ENCODE measurements at places on chromosomes 3 and 15. TPM values are rescaled to one million over a fixed set of nuclear protein-coding genes. Genes with fewer than 3 reads are reported as not detected.

The GOLGA6B gene
- polyA plus RNA-seq: not detected

The MKRN3 gene
- polyA plus RNA-seq: 4.7 TPM

The GOLGA8R gene
- 0.56 TPM for polyA plus RNA-seq

The SEMA4B gene
- 39.2 TPM for polyA plus RNA-seq

DNA sequence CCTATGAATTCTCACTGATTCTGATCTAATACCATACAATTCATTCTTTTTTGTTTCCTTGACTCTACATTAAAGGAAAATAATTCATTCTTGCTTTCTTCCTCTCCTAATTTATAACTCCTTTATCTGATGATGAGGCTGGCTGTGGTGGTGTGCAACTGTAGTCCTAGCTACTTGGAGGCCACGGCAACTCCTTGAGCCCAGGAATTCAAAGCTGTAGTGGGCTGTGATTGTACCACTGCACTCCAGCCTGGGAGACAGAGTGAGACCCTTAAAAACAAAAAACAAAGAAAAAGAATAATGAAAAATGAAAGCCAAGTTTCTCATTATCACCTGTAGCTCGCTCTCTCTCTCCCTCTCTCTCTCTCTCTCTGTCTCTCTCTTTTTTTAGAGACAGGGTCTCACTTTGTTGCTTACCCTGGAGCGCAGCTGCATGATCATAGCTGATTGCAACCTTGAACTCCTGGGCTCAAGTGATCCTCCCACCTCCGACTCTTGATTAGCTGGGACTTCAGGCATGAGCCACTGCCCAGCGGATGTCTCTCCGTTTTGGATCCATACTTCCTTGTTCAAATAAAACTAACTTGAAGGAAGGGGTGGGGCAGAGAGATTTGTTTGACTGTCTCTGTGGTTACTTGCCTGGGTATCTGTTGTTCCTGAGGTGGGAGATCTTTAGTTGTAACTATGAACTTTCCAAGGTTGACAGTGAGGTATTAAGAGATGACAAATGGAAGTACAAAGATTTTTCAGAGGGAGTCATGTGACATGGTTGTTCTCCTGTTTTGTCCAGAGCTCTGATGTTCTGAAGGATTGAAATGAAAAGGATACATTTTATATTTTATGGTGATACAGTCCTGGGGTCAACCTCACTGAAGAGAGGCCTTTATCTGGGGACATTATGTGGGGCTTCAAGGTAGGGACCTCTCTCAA is 46.9 kb downstream of the STARD9 start:
- DNase-seq: peak; percentile 4

- peak; percentile 56 for DNase-seq
Observed at GRCh38 chr3:124859025-124859424, 28.1 kb downstream of the ITGB5 start.

GRCh38 chr3:125187599-125187910 is 25.0 kb downstream of the SLC12A8 start:
- DNase-seq: no peak

- DNase-seq: no peak
Observed at GRCh38 chr3:19632099-19633074, 301.6 kb downstream of the EFHB start.

GRCh38 chr3:33229947-33230346 is 11.3 kb upstream of the SUSD5 start:
- no peak for DNase-seq

DNA sequence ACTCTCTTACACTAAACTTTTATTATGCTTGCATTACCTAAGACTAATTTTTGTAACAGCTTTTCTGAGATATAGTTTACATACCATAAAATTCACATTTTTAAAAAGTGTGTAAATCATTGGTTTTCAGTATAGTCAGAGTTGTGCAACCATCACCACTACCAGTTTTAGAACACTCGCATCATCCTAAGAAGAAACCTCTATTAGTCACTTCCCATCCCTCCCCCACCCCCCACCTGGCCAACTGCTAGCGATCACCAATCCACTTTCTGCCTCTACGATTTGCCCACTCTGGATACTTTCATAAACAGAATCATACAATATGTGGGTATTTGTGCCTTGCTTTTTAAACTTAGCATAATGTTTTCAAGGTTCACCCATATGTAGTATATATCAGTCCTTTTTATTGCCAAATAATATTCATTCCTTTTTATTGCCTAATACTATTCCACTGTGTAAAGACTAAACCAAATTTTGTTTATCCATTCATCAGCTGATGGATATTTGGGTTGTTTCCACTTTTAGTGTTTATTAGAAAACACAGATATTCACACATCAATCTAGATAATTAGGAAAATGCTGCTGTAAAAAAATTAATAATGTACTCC is 23.0 kb downstream of the UBP1 start:
- no peak for DNase-seq

DNA sequence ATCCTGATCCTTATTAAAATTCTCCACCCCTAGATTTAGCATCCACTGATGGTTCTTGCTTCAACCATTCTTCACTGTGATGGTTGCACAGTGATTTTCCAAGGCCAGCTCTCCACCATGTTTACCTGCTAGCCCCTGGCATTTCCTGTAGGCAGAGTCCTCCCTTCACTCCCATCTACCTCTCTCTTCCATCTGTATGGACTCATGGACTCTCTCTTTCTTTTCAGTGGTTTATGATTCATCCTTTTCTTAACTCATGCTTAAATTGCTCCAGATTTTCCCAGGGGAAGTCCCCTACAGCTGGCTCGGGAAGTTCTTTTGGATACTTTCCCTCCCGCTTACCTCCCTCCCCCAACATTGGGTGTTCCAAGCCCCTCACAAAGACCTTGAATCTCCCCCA is 18.7 kb downstream of the TGM4 start:
- no peak for DNase-seq

GRCh38 chr3:100057716-100058575 is 56.4 kb downstream of the FILIP1L start:
- no peak for DNase-seq

DNA sequence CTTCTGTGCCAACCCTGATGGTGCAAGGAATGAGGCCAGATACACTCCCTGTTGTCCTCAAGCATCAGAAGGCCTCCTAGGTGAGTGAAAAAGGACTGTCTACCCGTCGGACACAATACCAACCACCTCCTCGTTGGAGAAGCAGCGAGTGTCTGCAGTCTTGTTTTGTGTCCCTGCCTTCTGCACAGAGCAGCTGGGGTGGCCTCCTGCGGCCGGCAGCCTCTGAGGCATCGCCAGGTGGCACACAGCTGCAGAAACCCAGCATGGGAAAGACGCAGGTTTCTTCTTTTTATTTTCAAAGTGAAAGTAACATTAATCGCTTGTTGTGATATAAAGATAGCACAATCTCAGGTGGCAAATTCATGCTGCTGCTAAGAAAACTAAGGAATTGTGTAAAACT is 509.9 kb downstream of the OCA2 start:
- DNase-seq: no peak

GRCh38 chr3:54845551-54845950 is 82.3 kb downstream of the LRTM1 start:
- no peak for DNase-seq

DNA sequence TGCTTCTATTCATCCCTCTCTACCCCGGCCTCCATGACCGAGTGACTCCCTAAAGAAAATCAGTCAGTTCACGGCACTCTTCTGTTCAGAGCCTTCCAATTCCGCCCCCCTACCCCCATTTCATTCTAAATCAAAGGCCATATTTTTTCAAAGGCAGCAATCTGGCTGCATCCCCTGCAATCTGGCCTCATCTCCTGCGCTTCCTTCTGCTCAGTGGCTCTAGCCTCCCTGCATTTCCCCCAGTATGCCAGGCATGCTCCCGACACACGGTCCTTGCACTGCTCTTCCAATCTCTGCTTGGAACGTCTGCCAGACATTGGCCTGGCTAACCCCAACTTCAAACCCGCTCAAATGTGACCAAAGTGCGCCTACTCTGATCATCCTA is 67.7 kb downstream of the EXOG start:
- DNase-seq: no peak

DNA sequence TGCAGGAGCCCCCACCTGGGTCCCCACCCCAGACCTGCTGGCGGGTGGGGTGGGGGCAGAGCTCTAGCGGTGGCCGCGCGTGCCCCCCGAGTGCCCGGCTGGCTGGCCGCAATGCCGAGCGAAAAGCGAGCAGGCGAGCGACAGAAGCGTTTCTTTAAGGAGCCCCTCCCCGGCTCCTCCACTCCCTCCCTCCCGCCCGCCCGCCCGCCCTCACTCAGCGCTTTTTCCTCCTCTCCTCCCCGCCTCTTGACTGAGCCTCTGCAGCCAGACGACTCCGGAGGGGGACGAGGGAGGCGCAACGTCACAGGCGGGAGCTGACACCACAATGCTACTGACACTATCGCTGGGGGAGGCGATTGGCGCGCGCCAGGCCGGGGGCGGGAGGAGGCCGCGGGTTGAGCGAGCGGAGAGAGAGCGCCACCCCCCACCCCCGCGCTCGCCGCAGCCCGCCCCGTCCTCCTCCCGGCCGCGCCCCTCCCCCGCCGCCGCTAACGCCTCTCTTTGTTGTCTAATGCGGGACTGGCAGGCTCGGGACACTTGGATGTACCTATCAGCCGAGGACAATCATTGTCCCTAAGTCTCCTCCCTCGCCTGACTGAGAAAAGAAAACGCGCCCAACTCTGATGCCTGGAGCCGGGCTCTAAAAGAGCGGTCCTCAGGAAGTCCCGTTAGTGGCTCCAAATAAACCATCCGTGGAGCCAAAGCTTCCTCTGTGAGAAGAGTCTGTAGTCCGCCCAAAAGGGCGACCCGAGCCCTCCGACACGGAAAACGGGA is at the start of gene MEX3B:
MEX3B (minus strand) TSS at position 127 of the 774 bp plus-strand sequence. CDS start 313 bp downstream, outside the sequence.
- peak; percentile 98 for DNase-seq

DNA sequence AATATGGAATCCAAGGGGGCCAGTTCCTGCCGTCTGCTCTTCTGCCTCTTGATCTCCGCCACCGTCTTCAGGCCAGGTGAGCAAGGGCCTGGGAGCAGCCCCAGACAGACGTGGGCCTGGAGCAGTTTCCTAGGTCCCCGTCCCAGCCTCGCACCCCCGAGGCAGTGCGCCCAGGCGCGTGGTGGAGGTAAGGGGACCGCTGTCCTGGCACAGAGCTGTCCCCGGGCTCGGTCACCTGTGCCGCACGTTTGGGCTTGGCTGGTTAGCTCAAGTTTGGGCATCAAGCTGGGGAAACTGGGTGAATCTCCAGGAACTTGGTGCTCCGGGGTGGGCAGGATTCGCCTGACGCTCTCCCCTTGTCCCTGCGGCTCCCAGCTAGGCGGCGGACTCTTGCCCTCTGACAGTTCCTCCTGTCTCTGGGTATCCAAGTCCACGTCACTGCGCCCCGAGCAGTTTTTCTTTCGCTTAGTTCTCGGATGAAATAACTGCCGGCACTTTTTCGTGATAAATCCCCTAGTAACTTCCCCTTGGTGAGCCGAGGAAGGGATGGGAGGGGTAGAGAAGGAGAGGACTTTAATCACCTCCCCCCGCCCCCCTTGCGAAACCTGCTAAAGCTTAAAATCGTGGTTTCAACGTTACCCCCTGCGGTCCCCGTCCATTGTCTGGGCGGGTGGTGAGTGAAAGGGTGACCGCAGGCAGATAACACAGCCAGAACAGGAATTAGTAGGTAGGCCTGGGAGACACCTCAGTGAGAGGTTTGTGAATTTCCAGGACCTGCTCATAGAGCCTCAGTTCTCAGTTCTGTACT is 901 bp downstream of the ALCAM start:
- peak; percentile 27 for DNase-seq

- no peak for DNase-seq
Observed at GRCh38 chr3:131370935-131371687, 10.5 kb upstream of the NUDT16 start.

DNA sequence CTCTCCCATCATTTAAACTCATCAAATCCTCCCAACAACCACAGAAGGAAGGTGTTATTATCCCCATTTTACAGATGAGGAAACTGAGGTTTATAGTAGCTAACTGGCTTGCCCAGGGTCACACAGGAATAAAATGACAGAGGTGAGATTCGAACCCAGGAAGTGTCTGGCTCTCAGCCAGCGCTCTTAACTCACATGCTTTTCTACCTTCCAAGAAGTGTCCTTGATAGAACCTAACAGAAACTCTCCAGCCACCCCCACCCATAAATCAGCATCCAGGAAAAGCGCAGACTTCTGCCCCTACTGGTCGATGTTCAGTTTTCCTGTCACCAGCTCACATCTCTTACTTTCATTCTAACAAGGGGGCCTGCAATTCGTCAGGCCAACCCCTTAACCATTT is 51.7 kb downstream of the SPATA12 start:
- peak; percentile 23 for DNase-seq

GRCh38 chr3:160459450-160459970 is 9.9 kb upstream of the TRIM59 start:
- DNase-seq: no peak

GRCh38 chr3:114626751-114627150 is 332.9 kb downstream of the TIGIT start:
- no peak for DNase-seq

DNA sequence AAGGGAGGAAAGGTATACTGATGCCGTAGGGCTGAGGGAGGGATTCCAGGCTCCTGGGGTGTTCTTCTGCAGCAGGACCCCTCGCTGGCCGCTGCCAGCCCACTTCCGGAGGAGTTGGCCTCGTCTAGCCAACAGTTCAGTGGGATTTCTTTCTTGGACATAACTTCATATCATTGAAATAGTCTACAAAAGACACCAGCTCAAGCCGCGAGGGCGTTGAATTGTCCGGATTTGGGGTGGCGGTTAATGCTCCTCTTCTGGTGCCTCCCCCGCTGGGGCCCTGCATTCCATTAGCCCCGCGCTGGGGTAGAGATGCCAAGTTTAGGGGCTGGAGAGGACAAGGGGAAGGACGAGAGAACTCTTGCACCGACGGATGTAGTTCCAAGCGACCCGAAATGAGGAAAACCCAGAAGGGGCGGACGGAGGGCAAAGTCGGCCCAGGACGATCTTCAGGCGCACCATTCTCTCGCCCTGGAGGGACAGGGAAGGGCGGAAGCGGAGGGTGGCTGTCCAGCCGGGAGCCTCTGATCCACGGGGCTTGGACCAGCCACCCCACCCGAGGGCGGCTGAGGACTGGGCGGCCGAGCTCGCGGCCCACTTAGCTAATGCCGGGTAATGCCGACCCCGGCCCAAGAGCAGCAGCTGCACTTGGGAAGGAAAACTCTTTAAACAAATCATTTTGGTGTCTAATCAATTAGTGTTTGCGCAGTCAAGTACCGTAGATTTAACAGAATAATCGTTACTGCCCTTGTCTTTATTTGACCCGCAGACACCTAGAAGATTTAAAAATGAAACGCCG is 4.7 kb upstream of the ONECUT1 start:
- no peak for DNase-seq

- no peak for DNase-seq
Observed at GRCh38 chr3:58612830-58613229, 35.6 kb upstream of the FAM107A start.

GRCh38 chr3:167453815-167454214 is 20.0 kb downstream of the SERPINI2 start:
- DNase-seq: no peak

- no peak for DNase-seq
Observed at GRCh38 chr15:101609742-101610610, 42.2 kb downstream of the TM2D3 start.

DNA sequence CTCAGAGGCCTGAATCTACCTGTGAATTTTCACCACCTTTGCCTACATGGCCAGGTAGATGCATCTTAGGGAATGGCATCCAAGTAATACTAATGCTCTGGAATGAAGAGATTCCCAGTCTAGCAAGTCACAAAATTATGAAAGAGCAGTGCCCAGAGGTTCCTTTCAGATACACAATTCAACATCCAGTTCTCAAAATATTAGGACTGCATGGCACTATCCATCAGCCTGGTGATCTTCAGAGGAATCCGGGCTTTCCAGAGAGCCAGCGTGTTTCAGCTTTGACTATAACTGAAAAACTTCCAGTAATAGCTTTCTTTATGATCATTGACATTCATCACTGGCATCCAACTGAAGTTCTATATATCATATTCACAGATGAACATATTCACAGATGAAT is 849.8 kb downstream of the AGBL1 start:
- no peak for DNase-seq
